Kidney (tissue), 22 donors: ENCODE measurements at places on chromosomes 3 and 15. TPM values are rescaled to one million over a fixed set of nuclear protein-coding genes. Genes with fewer than 3 reads are reported as not detected.

DNA sequence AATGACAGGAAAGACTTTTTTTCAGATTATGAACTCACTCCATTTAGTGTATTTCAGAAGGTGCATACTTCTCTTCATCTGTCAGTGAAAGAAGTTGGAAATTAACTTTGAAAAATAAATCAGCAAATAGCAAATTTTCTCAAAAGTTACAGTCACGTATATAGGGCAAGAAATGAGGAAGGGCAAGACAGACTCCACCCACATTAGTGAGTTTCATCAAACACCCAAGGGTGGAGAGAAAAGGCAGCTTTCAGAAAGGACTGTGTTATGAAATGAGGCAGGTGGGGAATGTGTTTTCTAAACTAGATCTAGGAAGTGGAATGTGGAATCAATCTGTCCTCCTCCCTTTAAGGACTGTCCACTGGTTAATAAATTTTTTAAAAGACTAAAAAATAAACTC lies 2.9 kb downstream of the SLC22A13 start:
- peak overlapping the region; percentile 26 for H3K27ac ChIP-seq
- peaks cover 29% of the 10 kb centered on the region for H3K4me1 ChIP-seq
- peak overlapping the region; percentile 47 for H3K4me3 ChIP-seq
- DNase-seq, result no peak

DNA sequence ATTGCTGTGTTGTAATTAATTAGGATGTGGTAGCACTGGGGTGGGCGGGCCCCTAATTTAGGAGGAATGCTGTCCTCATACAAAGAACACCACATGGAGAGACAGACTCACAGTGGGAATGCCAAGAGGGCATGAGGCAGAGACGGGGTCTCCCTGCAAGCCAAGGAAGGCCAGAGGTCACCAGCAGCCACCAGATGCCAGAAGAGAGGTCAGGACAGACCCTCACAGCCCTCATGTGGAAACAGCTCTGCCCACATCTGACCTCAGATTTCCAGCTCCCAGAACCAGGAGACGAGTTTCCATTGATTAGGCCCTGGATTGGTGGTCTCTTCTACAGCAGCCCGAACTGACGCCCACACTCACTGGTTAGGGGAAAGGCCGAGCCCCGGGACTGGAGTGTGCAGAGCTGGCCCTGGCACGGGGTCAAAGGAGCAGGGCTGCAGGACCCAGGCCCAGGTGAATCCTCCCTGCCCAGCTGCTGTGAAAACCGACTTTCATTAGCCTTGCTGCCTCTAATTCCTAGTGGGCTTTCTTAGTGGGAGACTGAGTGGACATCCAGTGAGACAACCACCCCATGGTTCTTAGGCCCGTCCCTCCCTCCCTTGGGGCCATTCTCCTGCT lies 43.0 kb upstream of the SLC41A3 start:
- H3K36me3 ChIP-seq, result no peaks in the 10 kb centered on the region
- no peak for DNase-seq
- H3K4me1 ChIP-seq, result no peaks in the 10 kb centered on the region
- no peaks in the 10 kb centered on the region for H3K27me3 ChIP-seq

DNA sequence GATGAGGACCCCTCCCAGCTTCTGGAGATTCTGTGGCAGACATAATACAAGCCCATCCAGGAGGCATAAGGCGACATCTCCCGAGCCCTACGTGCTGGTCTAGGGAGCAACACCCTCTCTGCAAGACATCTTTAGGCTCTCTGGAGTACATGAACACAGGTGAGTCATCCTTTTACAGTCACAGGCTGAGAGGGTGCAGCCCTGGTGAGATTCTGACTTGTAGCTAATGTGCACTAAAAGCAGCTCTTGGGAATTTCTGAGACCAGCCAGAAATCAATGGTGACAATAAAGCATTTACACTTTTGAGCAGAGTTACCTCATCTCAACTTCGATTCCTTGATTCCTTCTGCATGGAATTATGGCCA lies 131.1 kb downstream of the XXYLT1 start:
- H3K27me3 ChIP-seq, result no peaks in the 10 kb centered on the region
- no peaks in the 10 kb centered on the region for H3K4me1 ChIP-seq
- no peak overlapping the region for H3K4me3 ChIP-seq
- H3K27ac ChIP-seq, result no peak overlapping the region
- no peak for DNase-seq
- H3K36me3 ChIP-seq, result no peaks in the 10 kb centered on the region

- H3K4me3 ChIP-seq, result no peak overlapping the region
- H3K27me3 ChIP-seq, result no peaks in the 10 kb centered on the region
- no peaks in the 10 kb centered on the region for H3K4me1 ChIP-seq
- no peaks in the 10 kb centered on the region for H3K36me3 ChIP-seq
- no peak for DNase-seq
- no peak overlapping the region for H3K27ac ChIP-seq
Measured at GRCh38 chr3:161054860-161055604, 50.1 kb downstream of the B3GALNT1 start.

DNA sequence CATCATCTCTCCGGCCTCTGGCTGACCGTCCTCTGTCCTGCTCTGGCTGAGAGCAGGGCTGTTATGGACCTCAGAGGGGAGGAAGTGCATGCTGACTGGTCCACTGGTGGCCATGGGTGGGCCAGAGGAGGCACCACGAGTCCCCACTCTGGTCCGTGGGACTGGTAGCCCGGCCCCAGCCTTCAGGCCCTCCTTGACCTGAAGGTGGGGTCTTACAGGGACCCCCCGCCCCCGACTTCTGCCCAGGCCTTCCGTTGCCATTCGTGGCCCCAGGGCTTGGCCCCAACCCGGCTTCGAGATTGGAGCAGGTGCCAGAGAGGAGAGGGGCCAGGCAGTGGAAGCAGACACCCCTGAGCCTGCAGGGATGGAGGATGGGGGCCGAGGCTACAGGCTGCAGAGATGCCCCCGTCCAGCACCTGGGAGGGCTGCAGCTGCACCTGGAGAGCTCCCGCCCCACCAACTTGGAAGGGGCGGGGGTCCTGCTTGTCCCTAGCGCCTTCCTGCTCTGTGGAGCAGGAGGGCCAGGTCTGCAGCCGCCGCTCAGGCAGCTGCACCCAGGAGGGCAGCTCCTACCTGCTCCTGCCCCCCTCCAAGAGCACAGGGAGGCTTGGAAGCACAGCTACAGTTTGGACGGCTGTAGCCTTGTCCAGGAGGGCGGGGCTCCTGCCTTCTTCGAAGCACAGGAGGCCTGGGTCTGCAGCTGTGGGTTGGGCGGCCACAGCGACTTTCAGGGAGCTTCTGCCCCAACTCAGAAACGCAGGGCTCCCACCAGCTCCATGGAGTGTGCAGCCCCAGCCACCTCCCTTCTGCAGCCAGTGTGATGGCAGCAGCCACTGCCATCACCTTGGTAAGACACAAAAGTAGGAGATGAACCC lies 142.5 kb downstream of the KLF13 start:
- no peak for DNase-seq
- H3K36me3 ChIP-seq, result no peaks in the 10 kb centered on the region
- H3K4me1 ChIP-seq, result peaks cover 8% of the 10 kb centered on the region

DNA sequence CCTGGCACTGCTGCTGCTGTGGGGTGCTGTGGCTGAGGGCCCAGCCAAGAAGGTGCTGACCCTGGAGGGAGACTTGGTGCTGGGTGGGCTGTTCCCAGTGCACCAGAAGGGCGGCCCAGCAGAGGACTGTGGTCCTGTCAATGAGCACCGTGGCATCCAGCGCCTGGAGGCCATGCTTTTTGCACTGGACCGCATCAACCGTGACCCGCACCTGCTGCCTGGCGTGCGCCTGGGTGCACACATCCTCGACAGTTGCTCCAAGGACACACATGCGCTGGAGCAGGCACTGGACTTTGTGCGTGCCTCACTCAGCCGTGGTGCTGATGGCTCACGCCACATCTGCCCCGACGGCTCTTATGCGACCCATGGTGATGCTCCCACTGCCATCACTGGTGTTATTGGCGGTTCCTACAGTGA lies 2.1 kb downstream of the GRM2 start:
- H3K27me3 ChIP-seq, result no peaks in the 10 kb centered on the region
- no peak overlapping the region for H3K4me3 ChIP-seq
- no peaks in the 10 kb centered on the region for H3K4me1 ChIP-seq
- no peak for DNase-seq
- no peak overlapping the region for H3K27ac ChIP-seq

DNA sequence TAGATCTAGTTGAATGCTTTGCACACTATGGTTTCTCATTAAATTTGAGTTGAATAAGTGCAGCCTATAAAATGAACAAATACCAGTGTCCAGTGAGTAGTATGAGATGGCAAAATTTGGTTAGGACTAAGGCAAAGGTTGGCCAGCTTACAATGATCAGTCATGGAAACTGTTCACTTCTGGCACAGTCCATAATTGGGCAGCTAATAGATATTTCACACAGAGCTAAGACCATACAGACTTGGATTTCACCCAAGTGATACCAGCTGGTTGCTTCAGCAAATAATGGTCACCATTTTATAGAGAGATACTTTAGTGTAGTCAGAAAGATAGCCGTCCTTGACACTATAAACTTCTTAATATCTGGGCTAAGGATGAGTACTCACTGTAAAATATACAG lies 15.7 kb downstream of the GAP43 start:
- DNase-seq, result no peak
- no peaks in the 10 kb centered on the region for H3K27me3 ChIP-seq
- H3K27ac ChIP-seq, result no peak overlapping the region
- H3K4me1 ChIP-seq, result no peaks in the 10 kb centered on the region
- H3K4me3 ChIP-seq, result no peak overlapping the region

DNA sequence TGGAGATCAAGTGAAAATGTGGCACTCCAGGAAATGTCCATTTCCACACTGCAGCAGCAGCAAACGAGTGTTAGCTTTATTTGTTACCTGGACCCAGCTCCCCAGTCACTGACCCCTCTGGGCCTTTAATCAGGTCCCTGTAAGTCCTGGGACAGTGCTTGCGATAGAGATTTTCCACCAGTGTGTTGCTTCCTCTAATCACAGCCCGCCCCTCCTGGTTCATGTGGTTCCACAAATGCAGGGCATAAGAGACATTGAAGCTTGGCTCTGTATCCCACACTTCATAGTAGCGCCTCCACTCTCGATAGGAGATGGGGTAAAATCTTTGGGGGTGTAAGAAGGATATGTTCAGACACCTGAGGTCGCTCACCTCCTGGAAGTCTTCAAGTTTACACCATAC lies 8.0 kb downstream of the A4GNT start:
- H3K4me3 ChIP-seq, result no peak overlapping the region
- DNase-seq, result no peak
- H3K4me1 ChIP-seq, result no peaks in the 10 kb centered on the region
- H3K27ac ChIP-seq, result no peak overlapping the region

DNA sequence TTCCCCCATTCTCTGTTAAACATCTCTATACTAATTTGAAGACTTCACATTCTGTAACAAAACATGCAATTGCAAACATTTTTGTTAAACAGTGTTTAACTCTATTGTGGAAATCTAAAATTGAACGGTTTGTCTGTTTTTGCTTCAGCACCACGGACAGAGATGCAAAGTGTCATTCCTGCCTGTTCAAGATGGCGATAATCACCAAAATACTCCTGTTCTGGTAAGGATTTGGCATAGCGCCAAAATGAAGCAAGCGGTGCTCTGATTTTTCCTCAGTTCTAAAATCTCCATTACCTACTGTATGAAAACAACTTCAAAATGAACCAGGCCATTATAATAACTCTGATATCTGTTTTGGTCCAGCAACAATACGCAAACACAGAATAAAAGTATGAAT lies 129.7 kb upstream of the TUSC7 start:
- no peaks in the 10 kb centered on the region for H3K27me3 ChIP-seq
- H3K27ac ChIP-seq, result no peak overlapping the region
- peak; percentile 21 for DNase-seq

- H3K27ac ChIP-seq, result no peak overlapping the region
- no peaks in the 10 kb centered on the region for H3K27me3 ChIP-seq
- no peaks in the 10 kb centered on the region for H3K36me3 ChIP-seq
- no peak for DNase-seq
- no peak overlapping the region for H3K4me3 ChIP-seq
Measured at GRCh38 chr15:60477164-60477563, 1.8 kb downstream of the ICE2 start.

DNA sequence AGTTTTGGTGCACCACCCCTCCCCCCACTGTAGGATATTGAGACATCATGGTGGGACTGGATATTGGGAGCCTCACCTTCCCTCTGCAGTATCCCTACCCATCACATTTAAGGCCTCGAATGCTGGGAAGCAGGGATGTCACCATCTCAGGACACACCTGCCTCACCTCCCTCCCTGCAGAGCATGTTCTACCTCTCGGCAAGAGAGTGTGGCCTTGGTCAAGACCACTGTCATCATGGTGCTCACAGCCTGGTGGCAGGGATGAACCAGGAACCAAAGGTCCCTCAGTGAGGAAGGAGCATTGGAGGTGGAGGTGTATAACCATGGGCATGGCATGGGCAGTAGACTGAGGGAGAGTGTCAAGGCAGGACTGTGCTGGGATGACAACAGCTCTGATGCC lies 104.8 kb downstream of the CORO2B start:
- H3K4me3 ChIP-seq, result no peak overlapping the region
- H3K27ac ChIP-seq, result no peak overlapping the region
- H3K27me3 ChIP-seq, result no peaks in the 10 kb centered on the region
- H3K4me1 ChIP-seq, result no peaks in the 10 kb centered on the region
- no peak for DNase-seq

- H3K36me3 ChIP-seq, result no peaks in the 10 kb centered on the region
- H3K27ac ChIP-seq, result peak overlapping the region; percentile 71
- no peaks in the 10 kb centered on the region for H3K27me3 ChIP-seq
- H3K4me3 ChIP-seq, result peak overlapping the region; percentile 71
- DNase-seq, result peak; percentile 81
Measured at GRCh38 chr3:185825639-185826481, 1.0 kb upstream of the IGF2BP2 start.

GRCh38 chr3:160395297-160395696 lies 3.7 kb downstream of the IFT80 start:
- H3K4me3 ChIP-seq, result no peak overlapping the region
- no peaks in the 10 kb centered on the region for H3K36me3 ChIP-seq
- H3K4me1 ChIP-seq, result peaks cover 6% of the 10 kb centered on the region
- H3K27me3 ChIP-seq, result no peaks in the 10 kb centered on the region

DNA sequence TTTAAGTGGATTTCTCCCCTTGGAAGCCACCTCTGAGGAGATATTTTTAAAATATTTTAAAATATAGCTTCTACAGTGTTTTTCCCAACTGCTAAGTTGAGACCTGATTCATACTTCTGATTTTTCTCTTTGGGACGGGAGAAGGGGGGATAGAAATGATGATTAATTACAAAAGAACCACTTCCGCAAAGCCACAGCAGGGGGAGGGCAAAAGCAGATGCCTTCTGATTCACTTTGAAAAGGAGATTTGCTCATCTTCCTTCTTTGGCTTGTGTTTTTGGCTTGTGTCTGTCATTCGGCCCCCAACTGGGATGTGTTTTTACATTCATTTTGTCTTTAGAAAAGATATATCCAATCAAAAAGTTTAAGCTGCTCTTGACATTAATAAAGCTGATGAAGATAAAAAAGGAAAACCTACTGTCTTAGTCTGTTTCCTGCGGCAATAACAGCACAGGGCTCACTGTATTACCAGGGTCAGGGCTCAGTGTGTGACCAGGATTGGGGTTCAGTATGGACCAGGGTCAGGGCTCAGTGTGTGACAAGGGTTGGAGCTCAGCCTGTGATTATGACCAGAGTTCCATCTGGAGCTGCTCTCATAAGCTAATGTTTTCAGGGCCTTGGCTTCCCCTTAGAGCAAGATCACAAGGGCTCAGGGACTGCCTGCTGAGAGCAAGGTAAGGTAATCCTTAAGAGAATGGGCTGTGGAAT lies 223.2 kb downstream of the MTHFS start:
- H3K36me3 ChIP-seq, result no peaks in the 10 kb centered on the region
- no peaks in the 10 kb centered on the region for H3K4me1 ChIP-seq
- H3K4me3 ChIP-seq, result no peak overlapping the region
- H3K27me3 ChIP-seq, result no peaks in the 10 kb centered on the region

TRIM42 gene
- not detected for total RNA-seq

DISP2 gene
- total RNA-seq, result 0.69 TPM

ADAMTS9 gene
- 117 TPM for total RNA-seq

GOLGA8T gene
- total RNA-seq, result not detected

PEX5L gene
- not detected for total RNA-seq

NR2C2 gene
- 43.6 TPM for total RNA-seq

CD200 gene
- total RNA-seq, result 16.8 TPM

NRG4 gene
- 0.35 TPM for total RNA-seq

GUCA1C gene
- not detected for total RNA-seq
